ENCODE measurements at places on chromosomes 13 and 19.

GRCh38 chr19:14809272-14810057 lies 25.5 kb downstream of the OR7A5 start:
- no peak for DNase-seq

- no peak for DNase-seq
Observed at GRCh38 chr19:31058676-31059340, 290.4 kb downstream of the TSHZ3 start.

- DNase-seq: no peak
Observed at GRCh38 chr13:40680659-40681323, 14.3 kb upstream of the FOXO1 start.

- DNase-seq: peak; percentile 9
Observed at GRCh38 chr13:94192431-94192975, 287.0 kb downstream of the DCT start.

DNA sequence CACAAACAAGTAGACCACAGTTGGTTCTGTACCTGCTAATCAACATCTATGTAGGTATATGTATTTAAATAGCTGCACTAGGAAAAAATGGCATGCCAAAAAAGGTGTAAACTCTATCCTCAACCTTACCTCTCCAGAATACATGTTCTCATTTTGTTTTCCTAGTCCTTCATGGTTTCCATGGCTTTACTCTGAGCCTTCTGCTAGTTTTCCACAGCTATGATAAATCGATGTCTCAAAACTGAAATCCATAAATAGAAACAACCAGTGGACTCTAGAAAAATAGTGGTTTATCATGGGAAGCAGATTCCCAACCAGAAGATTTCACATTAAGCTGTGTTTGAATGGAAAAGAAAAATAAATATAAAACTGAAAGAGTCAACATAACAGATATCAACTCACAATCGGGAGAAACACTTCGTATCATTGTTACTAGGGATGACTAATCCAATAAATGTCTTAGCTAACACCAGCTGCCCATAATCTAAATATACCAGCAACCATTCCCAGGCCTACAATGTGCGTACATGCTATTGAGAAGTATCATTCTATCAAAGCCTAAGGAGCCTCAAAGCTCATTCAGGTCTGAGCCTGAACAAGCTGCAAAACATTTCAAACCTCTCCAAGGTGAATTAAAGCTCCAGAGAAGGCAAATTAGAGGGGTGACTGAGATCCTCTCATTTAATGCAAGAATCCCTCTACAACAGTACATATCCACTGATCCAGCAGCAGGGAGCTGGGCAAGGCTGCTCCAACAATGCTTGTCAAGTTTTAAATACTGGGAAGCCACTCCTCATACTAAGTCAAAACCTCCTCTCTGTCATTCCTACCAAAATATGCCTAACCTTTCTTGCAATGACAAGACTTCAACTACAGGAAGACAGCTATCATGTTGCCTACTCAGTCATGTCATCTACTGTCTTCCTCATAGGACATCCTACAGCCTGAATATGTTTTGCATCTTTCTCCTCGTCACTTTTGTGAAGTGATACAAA lies 90.2 kb downstream of the KCTD12 start:
- DNase-seq: no peak

GRCh38 chr13:32881777-32882145 lies 134.5 kb upstream of the KL start:
- DNase-seq: no peak

DNA sequence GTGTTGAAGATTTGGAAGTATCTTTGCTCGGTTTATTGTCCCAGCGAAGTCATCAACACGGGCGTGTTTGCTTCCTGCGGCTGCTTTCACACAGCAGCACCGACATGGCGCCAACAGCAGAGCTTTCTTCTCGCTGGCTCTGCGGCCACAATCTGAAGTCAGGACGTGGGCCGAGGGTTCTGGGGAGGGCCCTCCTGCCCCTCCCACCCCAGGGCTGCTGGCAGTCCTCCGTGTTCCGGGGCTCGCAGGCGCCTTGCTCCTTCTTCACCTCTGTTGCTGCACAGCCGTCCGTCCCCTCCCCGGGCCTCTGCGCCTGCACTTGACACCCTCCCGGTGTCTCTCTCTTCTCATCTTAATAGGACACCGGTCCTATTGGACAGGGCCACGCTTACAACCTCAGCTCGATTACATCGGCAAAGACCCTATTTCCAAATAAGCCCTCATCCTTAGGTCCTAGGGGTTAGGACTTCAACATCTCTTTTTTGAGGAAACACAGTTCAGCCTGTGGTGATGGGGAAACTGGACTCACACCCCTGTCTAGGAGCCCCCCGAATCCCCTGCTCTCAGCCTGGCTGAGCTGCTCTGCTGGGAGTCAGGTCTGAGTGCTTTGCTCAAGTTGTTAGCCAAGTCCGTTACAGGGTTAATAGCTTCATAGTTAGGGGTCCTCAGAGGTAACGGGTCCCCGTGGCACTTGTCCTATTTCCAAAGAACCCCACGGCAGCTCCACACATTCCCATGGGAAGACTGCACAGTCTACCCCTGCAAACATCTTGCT lies 2.7 kb upstream of the TEX29 start:
- no peak for DNase-seq

- DNase-seq: no peak
Observed at GRCh38 chr13:78650717-78651083, 8.3 kb downstream of the OBI1 start.

DNA sequence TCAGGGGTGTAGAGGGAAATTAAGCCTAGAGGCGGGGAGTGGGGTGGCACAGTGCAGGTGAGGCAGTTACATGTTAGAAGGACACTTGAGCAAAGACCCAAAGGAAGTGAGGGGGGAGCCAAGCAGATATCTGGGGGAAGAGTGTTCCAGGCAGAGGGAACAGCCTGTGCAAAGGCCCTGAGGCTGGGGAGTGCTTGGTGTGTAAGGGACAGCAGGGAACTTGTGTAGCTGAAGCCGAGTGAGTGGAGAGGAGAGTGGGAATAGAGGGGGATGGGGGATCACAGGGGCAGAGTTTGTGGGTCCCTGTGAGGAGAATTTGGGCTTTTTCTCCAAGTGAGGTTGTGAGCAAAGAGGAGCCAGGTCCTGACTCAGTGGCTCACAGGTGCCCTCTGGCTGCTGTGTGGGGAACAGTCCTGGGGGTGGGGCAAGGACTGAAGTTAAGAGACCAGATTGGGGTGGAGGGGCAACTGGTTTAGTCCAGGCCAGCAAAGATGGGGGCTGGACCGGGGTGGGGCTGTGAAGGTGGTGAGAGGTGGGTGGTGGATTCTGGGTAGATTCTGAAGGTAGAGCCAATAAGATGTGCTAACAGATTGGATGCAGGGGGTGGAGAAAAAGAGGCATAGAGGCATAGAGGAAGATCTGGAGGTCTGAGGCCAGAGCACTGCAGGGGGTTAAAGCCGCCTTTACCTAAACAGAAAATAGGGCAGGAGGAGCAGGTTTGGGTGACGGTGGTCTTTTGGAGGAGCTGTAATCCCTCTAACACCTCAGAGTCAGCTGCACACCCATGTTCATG lies 75.3 kb downstream of the CACNA1A start:
- DNase-seq: peak; percentile 48

GRCh38 chr19:15788594-15789270 lies 1.3 kb downstream of the OR10H5 start:
- DNase-seq: no peak

- no peak for DNase-seq
Observed at GRCh38 chr13:84352946-84353345, 470.7 kb upstream of the SLITRK1 start.

- DNase-seq: no peak
Observed at GRCh38 chr19:28136796-28137195, 1076.2 kb downstream of the UQCRFS1 start.

DNA sequence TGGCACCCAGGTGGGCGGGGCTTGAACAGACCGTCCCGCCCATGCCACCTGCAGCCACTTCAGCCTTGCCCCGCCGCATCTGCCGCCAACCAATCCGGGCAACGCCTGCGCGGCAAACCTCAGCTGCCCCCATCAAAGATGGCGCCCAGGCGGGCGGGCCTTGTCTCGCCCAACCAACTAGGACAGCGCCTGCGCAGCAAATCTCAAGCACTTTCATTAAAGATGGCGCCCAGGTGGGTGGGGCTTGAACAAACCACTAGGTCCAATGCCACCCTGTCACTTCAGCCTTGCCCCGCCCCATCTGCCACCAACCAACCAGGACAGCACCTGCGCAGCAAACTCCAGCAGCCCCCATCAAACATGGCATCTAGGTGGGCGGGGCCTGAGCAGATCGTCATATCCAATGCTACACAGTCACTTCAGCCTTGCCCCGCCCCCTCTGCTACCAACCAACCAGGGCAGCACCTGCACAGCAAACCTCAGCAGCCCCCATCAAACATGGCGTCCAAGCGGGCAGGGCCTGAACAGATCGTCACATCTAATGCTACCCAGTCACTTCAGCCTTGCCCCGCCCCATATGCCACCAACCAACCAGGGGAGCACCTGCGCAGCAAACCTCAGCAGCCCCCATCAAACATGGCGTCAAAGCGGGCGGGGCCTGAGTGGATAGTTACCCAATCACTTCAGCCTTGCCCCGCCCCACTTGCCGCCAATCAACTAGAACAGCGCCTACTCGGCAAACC lies 1.4 kb downstream of the PEG3 start:
- DNase-seq: peak; percentile 70

- DNase-seq: no peak
Observed at GRCh38 chr13:29905845-29906244, 55.4 kb upstream of the UBL3 start.

DNA sequence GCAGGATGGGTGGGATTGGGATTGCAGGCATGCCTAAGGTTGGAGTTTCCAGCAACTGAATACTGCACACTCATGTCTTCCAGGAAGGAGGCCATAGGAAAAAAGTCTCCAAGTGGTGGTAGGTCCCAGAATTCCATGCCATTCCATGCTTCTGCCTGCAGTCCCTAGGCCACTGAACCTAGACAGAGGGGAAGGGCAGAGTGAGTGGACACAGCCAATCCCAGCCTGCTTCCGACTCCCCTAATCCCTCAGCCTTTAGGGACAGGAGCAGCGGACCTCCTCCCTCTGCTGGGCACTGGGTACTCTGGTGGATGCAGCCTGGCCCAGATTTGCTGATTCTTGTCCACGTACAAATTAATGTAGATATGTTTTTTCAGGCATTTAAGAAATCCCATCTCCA lies 17.0 kb downstream of the VSTM2B start:
- no peak for DNase-seq

DNA sequence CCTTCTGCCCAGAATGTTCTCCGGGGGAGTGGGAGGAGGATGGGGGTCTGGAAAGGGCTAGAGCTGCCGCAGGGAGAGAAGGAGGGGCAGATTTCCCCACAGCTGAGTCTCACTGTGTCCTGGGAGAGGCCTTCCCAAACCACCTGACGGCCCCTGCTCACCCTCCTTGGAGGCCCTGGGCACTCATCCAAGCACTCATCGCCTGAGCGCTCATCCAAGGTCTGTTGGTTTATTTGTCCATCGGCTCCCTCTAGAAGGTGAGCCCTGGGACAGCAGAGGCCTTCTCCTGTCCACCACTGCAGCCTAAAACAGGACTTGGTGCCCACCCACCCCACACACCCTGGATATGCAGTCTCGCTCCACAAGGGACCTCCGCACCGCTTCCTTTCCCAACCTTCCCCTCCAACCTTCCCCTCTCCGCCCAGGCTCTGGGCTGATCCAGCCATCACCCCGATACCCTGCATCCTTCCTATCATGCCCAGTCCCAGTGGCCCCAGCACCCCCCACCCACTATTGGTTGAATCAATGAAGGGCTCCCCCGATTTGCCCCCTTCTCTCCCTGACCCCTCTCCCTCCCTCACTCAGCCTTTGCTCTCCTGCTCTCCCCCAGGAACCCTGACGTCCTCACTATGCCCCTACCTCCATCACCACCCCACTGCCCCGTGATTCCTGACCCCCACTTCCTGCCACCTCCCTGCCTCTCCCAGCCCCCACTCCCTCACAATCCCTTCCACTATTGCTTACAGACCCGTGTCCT lies 1.7 kb downstream of the UBXN6 start:
- peak; percentile 84 for DNase-seq

DNA sequence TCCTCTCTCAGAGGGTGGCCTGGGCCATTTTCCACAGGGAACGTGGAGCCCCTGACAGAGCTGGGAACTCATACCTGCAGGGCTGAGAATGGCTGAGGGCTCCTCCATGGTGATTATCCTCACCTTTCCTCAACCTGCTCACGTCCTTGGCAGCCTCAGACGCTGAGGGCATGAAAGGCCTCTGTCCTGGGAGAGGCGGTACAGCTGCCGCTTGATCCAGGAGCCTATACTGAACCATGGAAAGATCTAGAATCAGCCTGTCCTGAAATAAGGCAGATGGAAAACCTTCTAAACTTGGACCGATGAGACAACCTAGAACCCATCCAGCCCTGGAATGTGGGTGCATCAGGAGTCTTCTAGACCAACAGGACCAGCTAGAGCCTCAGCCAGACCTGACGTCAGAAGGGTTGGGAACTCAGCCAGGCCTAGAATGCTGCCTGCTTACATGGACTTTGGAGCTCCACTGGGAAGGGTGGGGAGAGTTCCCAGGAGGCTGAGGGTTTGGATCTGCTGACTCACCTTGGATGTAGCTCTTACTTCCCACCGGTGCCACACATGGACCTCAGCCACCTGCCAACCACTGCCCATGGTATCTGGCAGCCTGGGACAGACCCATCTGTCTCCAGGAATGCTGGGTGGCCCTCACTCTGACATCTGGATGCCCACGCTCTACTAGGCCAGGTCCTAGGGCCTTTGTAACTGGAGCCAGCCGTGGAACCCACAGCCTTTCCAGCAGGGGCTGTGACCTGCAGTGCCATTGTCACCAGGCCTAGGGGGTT lies 7.5 kb downstream of the KCTD15 start:
- no peak for DNase-seq

DNA sequence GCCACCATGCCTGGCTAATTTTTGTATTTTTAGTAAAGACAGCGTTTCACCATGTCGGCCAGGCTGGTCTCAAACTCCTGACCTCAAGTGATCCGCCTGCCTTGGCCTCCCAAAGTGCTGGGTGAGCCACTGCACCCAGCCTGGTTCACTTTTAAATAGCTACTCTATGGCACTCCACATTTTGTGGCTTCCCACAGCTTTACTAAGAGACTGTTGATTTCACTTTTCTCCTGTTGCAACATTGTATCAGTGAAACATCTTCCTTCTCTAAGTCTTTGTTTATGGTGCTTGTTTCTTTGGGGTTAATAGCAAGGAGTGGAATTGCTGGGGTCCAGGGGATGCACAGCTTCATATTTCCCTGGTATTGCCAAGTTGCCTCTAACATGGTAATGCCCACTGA lies 12.3 kb downstream of the TMEM38A start:
- DNase-seq: no peak

GRCh38 chr13:31946091-31946770 lies 85.3 kb upstream of the FRY start:
- no peak for DNase-seq

- no peak for DNase-seq
Observed at GRCh38 chr13:46154136-46154801, 27.7 kb downstream of the LCP1 start.

- no peak for DNase-seq
Observed at GRCh38 chr13:110125613-110126272, 181.2 kb downstream of the COL4A1 start.

- no peak for DNase-seq
Observed at GRCh38 chr13:31377946-31378345, 178.2 kb downstream of the B3GLCT start.

- DNase-seq: no peak
Observed at GRCh38 chr13:40897053-40897452, 107.6 kb downstream of the SLC25A15 start.

Measured in hematopoietic multipotent progenitor cell treated with erythropoietin and hydrocortisone succinate and interleukin-3 and kit ligand, for 8 days (in vitro differentiated cells).